ENCODE measurements at places on chromosomes 1 and 21. TPM values are rescaled to one million over a fixed set of nuclear protein-coding genes. Genes with fewer than 3 reads are reported as not detected.

TNFRSF14 gene
- 124 TPM for polyA plus RNA-seq

LENEP gene
- polyA plus RNA-seq = not detected

DNA sequence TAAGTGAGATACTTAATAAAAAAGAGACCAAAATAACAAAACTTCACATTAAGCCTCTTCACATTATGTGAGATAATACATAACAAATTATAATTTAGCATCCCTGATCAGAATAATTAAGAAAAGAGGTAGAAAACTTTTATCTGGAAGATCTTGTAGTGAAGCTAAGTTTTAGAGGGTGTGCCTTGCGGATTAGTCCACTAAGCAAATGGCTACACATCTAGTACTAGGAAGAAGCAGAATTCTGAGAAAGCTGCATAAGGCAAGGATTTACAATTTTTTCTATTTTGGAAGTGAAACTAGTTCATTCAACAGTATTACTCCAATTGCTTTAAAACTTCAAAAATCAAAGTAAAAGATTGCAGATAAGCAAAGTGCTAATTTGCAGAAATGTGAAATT is 3.5 kb downstream of the YOD1 start:
- DNase-seq = no peak

- peak; percentile 30 for DNase-seq
Measured at GRCh38 chr1:155184351-155184811, 10.7 kb downstream of the TRIM46 start.

DNA sequence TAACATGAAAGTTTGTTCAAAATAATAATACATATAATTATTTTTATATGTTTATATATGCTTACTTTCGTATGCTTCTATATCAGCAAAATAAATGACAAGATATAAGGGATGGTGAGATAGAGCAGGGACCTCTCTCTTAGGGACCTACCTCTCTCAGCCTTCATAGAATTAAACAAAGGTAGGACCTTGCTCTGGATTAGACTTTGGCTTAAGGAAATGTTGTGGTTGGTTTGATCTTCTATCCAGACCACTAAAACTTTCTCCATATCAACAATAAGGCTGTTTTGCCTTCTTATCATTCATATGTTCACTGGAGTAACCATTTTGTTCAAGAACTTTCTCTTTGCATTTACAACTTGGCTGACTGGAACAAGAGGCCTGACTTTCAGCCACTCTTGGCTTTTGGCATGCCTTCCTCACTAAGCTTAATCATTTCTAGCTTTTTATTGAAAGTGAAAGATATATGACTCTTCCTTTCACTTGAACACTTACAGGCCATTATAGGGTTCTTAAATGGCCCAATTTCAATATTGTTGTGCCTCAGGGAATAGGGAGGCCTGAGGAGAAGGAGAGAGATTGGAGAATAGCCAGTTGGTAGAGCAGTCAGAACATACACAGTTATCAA is 14.4 kb downstream of the FRRS1 start:
- no peak for DNase-seq

SH2D5 gene
- polyA plus RNA-seq = 0.27 TPM

GRCh38 chr1:18511874-18512150 is 31.1 kb downstream of the KLHDC7A start:
- DNase-seq = no peak

- DNase-seq = no peak
Measured at GRCh38 chr1:231970684-231971083, 344.1 kb downstream of the DISC1 start.

GRCh38 chr1:238468068-238468467 is 577.3 kb upstream of the ZP4 start:
- no peak for DNase-seq

- DNase-seq = no peak
Measured at GRCh38 chr1:151975311-151976014, 18.2 kb downstream of the S100A10 start.

DNA sequence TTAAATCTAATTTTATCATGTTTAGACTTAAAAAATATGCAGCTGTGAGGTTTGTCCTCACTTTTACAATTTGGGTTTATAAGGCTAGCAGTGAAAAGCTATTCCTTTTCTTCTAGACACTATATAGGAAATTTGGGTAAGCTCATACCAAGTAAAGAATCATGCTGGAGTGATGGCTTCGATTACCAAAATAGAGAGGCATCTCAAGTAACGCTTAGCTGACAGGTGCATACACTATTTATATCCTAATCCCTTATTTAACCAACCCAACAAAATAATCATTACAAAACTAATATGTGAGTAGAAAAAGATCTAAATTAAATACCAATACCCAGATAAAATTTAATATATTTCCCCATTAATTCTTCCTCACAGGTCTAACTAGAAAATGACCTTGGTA is 193.2 kb downstream of the LHX8 start:
- no peak for DNase-seq

DNA sequence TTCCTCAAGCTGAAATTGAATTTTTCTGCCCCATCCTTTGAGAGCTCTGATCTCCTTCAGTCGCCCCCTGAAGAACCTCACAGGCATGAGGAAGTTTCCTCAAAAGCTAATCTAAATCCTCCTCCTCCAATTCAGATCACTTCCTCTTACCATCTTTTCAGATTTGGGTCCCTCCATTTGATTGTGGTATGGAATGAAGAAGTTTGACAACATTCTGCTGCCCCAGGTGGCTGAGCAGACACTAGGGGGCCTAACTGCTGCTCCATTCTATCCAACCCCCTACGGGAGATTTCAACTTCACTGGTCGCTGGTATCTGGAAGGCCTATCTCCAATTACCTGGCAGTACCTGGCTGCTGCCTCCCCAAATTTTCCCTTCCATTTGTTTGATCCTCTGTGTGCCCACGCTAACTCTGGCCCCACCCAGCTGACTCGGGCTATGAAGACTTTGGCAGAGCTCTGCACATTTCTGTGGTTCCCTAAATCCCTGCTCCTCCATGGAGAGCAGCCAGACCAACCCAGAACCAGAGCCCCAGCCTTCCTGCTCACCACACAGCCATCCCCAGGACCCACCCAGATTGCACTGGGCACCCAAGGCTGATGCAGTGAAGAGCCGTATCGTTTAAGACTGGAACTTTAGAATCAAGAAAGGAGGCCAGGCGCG is 7.8 kb downstream of the IRF6 start:
- DNase-seq = no peak

DNA sequence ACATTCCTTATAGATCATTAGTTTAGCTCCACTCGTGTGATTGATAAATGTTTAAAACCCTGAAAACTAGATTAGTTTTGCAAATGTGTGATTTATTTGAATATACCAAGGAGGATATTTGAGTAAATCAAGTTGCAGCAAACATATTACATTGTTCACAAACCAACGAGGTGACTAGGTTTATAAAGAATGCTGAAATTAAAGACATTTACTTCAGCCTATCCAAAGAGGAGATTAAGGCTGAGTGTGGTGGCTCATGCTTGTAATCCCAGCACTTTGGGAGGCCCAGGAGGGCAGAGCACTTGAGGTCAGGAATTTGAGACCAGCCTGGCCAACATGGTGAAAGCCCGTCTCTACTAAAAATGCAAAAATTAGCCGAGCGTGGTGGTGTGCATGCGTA is 34.1 kb downstream of the VTCN1 start:
- no peak for DNase-seq

LCA5L gene
- polyA plus RNA-seq = 1.7 TPM

DNA sequence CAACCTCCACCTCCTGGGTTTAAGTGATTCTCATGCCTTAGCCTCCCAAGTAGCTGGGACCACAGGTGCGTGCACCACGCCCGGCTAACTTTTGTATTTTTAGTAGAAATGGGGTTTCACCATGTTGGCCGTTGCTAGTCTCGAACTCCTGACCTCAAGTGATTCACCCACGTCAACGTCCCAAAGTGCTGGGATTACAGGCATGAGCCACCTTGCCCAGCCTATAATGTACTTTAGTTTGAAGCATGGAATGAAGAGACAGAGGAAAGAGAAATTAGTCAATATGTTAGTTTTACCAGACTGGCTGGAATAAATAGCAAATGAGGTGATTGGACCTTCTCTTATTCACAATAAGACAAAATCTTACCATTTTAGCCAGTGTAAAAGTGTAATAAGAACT is 89.0 kb downstream of the GTF2B start:
- no peak for DNase-seq

GON4L gene
- polyA plus RNA-seq = 32.3 TPM

- DNase-seq = no peak
Measured at GRCh38 chr1:1858382-1859086, 32.4 kb downstream of the GNB1 start.

GRCh38 chr1:24694380-24694843 is 50.8 kb upstream of the CLIC4 start:
- DNase-seq = no peak

DNA sequence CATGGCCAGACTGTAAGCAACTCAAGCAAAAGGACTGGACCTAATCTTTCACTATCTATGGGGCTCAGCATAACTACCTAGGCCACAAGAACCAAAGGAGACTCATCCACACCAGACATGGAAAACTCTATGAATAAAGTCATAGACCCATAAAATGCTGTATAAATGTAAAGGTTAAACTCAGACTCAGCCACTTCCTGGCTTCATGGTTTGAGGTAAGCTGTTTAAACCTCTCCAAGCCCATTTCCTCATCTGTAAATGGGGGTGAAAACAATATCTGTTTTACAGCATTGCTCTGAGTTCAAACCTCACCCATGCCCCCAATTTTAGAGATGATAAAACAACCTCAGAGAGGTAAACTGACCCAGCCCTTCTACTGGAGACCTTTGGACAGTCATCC is 4.0 kb upstream of the SMIM12 start:
- no peak for DNase-seq

- DNase-seq = no peak
Measured at GRCh38 chr1:187696073-187696472, 867.3 kb downstream of the PLA2G4A start.

DNA sequence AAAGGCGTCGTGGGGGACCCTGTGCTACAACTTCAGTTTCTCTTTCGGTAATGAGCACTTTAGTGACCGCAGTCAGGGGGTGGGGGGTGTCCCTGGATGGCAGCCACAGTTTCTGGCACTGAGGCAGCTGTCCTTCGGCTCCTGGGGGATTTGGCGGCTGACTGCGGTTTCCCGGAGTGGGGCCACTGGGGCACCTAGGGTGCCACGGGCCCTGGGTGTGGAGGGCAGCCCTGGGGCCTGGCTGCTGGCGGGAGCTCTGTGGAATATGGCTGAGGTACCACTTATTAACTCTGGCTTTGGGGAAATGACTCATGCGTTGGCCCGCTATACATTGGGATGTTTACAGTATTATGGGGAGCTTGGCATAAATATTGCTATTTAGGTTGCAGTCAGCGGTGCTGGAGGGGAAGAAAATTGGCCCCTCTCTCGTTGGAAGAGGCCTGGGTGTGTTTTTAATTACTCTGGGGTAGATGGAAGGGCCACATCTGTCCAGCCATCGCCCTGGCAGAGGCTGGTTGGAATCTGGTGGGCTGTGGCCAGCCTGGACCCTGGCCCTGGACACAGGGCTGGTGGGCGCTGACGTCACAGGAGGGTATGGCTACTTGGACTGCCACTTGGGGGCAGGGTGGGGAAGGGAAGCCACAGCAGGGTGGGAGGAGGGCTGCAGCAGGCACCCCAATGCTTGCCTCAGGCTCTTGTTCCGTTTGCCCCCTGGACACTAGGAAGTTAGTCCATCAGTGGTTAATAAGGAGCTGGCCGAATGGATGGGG is 2.0 kb downstream of the EPHB2 start:
- no peak for DNase-seq

- no peak for DNase-seq
Measured at GRCh38 chr1:100730130-100730529, 10.6 kb downstream of the VCAM1 start.

DNA sequence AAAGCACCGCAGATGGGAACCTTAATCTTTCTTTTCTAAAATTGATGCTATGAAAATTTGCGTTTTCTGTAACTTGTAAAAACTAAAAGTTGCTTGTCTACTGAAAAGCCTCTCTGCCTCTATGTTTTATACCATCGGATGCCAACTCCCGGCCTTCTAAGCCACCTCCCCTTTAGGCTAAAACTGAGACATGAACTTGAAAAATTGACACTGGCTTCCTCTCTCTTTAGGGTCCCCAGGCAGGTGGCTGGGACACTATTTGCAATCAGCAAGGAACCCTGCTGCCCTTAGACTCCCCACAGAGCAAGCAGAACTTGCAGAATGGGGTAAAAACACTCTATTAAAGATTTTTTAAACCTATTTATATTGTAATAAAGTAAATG is 151.1 kb upstream of the CAMK1G start:
- DNase-seq = no peak

IL10RB gene
- 12.2 TPM for polyA plus RNA-seq

- DNase-seq = no peak
Measured at GRCh38 chr1:37657620-37658412, 23.1 kb upstream of the RSPO1 start.

- peak; percentile 48 for DNase-seq
Measured at GRCh38 chr21:43269440-43269839, 100.6 kb downstream of the CRYAA start.

DNA sequence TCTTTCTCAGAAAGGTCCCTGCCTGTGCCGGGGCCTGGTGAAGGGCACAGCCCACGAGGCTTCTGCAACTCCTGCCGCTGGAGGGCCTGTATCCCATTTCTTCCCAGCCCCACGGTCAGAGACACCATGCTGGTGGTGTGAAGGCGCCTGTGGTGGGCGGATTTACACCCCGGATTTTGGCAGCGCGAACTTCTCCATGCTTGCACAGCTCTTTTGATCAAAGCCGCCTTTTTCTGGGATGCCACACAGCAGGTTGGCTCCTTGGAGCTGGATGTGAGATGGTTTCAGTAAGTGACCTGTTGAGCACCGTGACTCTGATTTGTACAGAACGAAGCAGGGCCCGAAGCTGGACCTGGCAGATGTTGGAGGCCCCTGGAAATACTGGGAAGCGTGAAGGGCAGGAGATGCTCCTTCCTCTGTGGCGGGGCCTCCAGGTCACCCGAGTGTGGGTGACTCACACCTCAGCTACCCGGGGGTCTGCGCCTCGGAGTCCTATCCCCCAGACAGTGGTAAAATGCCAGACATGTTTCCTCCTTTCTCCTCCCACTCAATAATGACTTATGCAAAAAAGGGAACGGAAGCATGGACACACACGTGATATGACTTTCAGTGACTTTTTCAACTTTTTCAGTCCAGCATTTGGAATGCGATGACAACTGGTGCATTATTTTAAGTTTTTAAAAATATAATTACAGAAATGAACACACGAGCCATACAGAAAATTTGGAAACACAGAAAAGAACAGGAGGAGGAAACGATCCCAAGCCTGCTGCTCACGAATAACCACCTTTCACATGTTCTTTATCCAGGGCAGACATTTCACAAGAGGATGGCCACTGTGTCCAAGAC is 9.0 kb downstream of the UMODL1 start:
- DNase-seq = no peak

- DNase-seq = no peak
Measured at GRCh38 chr1:194024659-194025058, 838.2 kb upstream of the B3GALT2 start.

HAO2 gene
- not detected for polyA plus RNA-seq
